ENCODE measurements at places on chromosomes 6 and 20.
A peak's percentile ranks its signal among the peaks of the same experiment; 100 is the strongest.

DNA sequence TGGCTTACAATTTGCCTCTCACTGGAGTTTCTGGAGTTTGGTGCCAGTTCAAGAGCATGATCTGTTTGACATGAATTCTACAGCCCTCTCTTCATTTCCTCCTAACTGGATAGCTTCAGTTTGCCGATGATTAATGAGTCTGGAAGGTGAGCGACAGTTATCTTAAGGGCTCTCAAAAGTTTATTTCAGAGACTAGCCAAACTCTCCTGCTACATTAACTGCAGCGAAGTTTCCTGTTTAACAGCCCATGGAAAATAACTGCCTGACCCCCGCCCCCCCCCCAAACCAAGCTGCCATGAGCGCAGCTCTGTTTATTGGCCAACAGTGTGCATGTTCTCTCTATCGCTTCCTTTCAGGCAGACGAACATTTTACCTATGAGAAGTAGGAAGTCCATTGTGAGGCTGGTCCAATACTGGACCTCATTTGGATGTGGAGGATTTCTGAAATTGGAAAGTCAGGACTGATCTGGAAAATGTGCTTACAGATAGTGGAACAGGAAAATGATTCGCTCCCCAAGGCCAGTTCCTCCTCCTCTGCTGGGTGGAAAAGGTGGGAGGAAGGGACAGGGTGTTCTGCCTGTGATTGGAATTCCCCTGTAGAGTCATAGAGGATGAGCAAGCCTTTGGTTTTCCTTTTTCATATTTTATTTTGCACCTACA is 522.2 kb upstream of the JAG1 start:
- DNase-seq, result no peak

GRCh38 chr6:83459663-83460062 is 28.8 kb upstream of the ME1 start:
- no peak for DNase-seq

GRCh38 chr6:13810688-13811446 is 3.5 kb downstream of the MCUR1 start:
- DNase-seq, result no peak

DNA sequence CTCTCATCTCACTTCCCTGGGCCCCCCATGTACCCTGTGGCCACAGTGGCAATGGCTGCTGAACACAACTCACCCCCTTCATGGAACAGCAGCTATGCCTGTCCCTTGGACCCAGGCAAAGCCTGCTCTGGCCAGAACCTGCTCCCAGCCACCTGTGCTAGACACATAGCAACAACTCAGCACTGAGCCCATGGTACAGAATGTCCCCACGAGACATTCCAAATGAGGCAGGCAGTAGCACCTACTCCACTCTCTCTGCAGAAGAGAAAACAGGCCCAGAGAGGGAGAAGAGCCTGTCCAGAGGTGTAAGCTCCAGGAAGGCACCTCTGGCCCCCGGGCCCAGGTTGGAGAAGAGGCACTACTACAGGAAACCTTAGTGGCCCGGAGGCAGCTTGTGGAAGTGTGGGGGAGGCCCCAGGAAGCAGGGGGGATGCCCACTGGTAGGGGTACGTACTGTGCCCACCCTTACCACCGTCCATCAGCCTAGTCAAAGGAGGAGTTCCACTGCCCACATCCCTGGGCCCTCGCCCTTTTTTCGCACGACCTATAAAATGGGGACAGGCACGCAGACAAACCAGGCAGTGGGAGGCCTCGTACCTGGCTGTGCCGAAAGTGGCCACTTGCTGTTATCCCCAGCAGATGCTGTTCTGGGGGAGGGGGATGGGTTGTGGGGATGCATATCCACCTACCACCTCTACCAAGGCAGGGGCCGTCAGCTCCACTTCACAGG is 97.2 kb downstream of the ASXL1 start:
- no peak for DNase-seq

- no peak for DNase-seq
Measured at GRCh38 chr6:4667591-4667990, 108.6 kb upstream of the CDYL start.

DNA sequence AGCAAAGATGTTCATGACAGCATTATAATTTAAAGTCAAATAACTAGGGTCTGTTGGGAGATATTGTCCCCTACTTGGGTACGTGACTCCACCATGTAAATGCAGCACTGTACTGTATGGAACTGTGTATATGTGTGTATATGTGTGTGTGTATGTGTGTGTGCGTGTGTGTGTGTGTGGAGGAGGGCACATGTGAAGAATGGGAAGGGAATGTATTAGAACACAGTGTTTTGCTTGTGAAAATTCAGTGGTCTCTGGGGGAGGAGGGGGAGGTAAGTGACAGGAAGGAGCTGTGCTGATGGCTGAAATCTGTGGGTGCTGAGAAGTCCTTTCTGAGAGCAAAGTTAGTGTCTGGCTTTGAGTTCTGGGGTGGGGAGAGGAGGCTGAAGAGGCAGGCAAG is 23.9 kb upstream of the VEGFA start:
- no peak for DNase-seq

GRCh38 chr20:3980260-3981131 is 34.9 kb downstream of the RNF24 start:
- no peak for DNase-seq

DNA sequence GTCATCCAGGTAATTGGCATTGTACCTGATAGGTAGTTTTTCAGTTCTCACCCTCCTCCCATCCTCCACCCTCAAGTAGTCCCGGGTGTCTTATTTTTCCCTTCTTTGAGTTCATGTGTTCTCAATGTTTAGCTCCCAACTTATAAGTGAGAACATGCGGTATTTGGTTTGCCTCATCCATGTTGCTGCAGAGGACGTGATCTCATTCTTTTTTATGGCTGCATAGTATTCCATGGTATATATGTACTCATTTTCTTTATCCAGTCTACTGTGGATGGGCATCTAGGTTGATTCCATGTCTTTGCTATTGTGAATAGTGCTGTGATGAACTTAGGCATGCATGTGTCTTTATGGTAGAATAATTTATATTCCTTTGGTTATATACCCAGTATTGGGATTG is 45.8 kb downstream of the RPRD1B start:
- DNase-seq, result no peak

DNA sequence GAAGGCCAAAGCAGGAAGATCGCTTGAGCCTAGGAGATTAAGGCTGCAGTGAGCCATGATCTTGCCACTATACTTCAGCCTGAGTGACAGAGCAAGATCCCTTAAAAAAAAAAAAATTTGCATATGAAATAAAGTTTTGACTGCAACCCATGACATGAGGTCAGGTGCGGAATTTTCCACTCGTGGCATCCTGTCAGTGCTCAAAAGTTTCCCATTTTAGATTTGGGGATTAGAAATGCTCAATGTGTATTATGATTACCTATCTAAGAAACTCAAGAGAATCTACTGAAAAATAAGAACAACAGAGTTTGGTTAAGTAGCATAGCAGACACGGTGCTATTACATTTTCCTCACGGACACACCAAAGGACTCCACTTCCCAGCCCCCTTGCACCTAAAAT is 11.7 kb downstream of the SLC23A2 start:
- DNase-seq, result no peak

GRCh38 chr6:43953256-43953655 is 174.0 kb downstream of the MRPL14 start:
- DNase-seq, result no peak

- DNase-seq, result no peak
Measured at GRCh38 chr20:36102306-36102705, 52.2 kb upstream of the EPB41L1 start.

DNA sequence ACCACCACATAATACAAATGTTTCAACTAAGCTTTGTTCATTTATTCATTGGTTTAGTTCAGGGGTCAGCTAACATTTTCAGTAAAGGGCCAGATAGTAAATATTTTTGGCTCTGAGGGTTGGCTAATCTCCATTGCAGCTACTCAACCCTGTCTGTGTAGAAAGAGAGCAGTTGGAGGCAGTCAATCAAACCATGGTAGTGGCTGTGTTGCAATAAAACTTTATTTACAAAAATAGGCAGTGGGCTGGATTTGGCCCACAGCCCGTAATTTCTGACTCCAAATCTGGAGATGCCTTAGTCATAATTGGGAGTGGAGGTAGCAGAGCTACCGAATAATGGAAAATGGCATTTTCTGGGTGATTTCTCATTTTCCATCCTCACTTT is 242.5 kb upstream of the ZFP64 start:
- no peak for DNase-seq

DNA sequence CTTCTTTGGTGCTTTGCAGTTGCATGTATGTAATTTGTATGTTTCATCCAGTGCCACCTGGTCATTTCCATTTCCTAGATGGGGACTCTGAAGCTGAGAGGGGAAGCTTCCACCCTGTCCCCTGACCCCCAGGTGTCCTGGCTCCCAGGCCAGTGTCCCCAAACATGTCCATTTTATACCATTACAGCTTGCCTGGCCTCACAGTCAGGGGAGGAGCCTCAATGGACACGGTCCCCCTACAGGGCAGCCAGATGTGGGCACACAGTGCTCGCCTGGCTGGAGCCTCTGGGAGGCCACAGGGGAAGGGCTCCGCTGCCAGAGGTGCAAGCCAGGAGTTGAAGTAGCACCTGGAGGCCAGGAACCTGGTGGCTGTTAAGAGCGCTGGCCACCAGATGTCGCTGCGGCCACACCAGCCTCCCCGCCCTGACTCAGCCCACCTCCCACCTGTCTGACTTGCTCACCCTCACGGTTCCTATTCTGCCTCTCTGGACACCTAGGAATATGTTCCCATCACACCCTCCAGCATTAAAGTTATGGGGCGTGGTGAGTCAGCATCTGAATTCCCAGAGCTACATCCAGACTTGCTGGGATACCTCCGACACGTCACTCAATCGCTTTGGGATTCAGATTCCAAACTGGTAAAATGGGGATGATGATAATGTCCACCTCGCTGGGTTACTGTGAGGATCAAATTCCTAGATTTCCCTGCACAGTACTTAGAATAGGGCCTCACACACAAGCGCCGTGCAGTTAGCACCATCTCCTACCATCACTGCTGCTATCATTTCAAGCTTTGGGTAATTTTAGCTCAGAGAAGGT is 107.4 kb downstream of the SULF2 start:
- DNase-seq, result peak; percentile 28

DNA sequence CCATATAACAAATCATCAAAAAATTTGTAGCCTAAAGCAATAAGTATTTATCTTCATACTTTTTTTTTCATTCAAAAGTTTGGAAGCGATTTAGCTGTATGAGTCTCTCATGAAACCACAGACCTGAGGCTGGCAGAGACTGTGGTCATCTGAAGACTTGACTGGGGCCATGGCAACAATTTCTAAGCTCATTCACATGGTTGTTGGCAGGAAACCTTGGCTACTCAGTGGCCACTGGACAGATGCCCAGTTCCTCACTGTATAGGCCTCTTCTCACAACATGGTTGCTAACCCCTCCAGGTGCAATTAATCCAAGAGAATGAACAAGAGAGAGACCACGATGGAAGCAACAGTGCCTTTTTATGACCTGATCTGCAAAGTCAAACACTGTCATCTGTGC is 235.9 kb downstream of the BTBD3 start:
- DNase-seq, result no peak

GRCh38 chr6:75424618-75425548 is 68.7 kb downstream of the FILIP1 start:
- DNase-seq, result no peak

DNA sequence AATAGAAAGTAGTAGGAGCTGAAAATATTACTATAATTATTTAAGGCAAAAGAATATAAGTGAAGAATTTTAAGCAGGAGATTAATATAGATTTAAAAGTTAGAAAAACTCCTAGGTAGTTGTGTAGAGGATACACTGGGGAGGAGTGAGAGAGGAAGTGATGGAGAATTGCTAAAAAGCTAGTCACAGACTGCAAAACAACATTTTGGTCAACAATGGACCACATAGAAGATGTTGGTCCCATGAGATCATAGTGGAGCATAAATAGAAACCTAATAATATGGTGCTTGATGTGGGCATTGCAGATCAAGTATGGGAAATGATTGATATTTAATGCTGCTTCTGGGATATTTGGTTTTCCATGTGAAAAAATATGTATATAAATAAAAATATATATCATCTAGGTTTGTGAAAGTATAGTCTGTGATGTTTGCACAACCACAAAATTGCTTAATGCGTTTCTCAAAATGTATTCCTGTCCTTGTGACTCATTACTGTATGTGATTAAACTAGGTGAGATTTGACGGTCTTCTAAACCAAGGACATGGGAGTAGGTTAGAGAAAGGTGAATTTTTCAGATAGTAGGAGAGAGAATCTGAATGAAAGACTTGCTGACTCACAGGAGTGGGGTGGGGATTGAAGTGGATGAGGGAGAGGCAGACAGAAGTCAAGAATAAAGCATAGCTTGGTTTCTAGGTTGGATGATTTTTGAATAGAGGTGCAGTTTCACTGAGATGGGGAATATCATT is 174.0 kb downstream of the BCKDHB start:
- DNase-seq, result no peak

- DNase-seq, result no peak
Measured at GRCh38 chr6:125269328-125269985, 32.3 kb downstream of the HDDC2 start.

GRCh38 chr20:20680991-20681508 is 31.4 kb downstream of the RALGAPA2 start:
- no peak for DNase-seq

GRCh38 chr6:166866839-166867637 is 89.3 kb downstream of the RNASET2 start:
- no peak for DNase-seq

DNA sequence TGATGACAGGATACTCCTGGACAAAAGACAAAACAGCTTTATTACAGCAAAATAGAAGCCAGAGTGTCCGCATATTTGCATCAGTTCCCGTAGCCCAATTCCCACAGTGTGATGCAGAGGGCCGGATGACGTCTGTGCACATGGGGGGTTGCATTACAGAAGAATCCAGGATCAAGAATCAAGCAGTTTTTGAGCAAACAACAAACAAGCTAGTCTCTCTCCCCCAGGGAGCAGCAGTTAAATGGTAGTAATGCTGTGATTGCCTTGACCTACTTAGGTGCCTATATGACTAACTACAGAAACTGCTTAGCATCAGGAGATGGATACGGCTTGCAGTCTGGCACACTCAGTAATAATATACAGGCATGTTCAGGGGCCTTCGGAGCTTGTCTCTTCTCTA is 3.2 kb upstream of the SDHAF4 start:
- DNase-seq, result no peak

- no peak for DNase-seq
Measured at GRCh38 chr6:56725254-56725653, 82.6 kb upstream of the DST start.

- DNase-seq, result no peak
Measured at GRCh38 chr6:4516206-4516605, 260.0 kb upstream of the CDYL start.

GRCh38 chr6:55708711-55709110 is 129.7 kb upstream of the HMGCLL1 start:
- DNase-seq, result no peak

DNA sequence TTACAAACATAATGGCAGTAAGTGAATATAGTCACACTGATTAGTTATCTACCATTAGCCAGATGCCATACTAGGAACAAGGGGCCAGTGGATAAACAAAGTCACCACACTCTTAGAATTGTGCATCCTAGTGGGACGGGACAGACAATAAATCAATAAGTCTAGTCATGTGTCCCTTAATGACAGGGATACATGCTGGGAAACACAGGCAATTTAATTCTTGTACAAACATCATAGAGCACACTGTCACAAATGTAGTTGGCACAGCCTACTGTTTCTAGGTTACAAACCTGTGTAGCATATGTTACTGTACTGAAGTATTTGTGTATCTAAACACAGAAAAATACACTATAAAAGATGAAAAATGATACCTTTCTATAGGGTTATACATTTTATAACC is 123.0 kb upstream of the FAM184A start:
- DNase-seq, result no peak

Data from right lung (tissue), 10 donors.